NCI-H1105 treated with DMSO at 0.1 percent for 48 hours (cell line): ENCODE measurements at places on chromosomes 7 and 10.
A peak's percentile ranks its signal among the peaks of the same experiment; 100 is the strongest.

- DNase-seq: no peak
These were observed 73.2 kb downstream of the SPDYE5 start for GRCh38 chr7:75565132-75565837.

GRCh38 chr7:100590077-100590737, 4.1 kb downstream of the FBXO24 start:
- DNase-seq: no peak

- DNase-seq: no peak
These were observed 818 bp upstream of the SUPV3L1 start for GRCh38 chr10:69179089-69179742.

DNA sequence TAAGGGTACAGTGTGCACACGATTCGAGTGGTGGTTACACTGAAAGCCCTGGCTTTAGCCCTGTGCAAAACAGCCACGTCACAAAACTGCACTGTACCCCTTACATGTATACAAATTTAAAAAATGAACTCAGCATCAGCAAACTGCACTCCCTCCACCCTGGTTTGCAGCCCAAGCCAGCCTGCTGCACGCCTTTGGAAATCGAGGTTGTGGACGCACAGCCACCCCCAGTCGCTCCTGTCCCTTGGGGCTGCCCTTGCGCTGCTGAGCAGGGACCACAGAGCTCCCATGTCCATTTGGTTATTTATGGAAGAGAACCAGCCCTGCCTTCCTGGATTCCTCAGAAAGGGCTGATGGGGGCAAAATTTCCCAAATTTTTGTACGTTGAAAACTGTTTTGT, 98.8 kb downstream of the INPP5A start:
- no peak for DNase-seq

DNA sequence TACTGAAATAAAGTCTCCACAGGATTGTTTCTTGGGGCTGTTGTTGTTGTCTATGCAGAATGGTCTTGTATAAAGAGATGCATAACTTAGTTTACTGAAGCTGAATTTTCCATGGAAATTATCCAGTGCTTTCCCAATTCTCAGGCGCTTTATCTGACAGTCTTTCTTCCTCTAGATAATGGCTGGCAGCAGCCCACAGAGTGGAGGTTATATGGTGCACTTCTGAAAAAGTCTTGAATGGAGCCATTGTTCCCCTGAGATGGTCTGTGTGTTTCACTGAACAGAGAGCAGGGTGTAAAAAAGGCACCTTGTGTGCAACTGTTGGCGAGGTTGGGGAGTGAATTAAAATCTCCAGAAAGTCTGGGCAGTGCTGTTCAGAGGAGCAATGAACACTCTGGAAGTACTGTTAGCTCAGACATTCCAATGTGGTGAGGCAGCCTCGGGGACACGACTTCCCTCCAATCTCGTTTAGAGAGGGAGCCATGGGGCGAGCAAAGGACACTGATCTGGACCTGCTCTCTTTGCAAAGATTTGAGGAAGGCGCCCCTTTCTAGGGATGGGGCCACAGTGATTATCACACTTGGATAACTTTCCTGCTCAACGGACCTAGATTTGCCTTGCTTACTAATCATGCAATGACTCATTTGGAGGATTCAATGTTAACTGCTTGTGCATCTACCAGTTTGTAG, 2.0 kb upstream of the PLCE1 start:
- DNase-seq: no peak

DNA sequence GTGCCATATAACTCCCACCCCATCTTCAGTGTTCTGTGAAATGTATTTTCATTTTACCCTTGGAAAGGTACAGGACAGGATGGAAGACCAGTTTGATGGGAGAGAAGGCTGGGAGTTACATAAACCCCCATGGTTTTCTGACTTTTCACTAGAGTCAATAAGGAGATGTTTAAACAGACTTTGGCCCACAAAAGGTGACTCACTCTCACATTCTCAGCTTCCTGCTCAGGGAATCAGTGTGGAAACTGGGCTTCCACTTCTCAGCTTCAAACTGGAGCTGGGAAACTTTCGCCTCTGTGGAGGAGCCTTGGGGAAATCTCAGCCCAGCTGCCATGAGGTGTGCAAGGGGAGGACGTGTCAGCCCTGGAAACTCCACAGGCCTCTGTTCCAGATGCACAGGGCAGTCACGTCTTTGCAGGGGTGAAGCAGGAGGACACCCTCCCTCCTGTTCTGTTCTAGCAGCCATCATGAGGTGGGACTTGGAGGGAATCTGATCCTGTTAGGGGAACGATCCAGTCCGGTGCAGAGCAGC, 560.5 kb upstream of the GALNT17 start:
- DNase-seq: no peak

- no peak for DNase-seq
These were observed 46.6 kb upstream of the IGFBP3 start for GRCh38 chr7:45967591-45968157.

DNA sequence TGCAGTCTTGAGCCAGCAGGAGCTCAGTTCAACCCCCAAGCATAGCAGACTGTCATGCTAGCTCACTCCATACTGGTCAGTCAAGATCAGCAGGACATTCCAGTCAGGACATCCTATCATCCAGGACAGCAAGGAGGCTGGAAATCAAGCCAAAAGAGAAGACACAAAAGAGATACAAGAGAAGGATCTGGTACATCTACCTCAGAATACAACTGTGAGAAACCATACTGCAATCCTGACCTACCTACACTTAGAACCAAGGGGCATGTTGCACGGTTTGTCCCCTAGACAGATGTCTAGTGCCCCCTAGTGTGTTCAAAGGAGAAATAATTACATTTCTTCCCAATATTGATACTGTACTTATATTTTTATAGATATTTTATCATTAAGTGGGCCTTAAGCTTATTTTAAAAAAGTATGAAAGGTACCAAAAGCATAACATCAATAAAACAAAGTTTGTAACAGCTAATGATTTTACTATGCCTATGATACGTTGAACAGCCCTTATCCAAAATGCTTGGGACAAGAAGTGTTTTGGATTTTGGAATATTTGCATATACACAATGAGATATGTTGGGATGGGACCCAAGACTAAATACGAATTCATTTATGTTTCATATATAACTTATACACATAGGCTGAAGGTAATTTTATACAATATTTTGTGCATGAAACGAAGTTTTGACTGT, 26.7 kb downstream of the ERCC6 start:
- DNase-seq: peak; percentile 35

- no peak for DNase-seq
These were observed 96.8 kb downstream of the TMEM26 start for GRCh38 chr10:61356354-61356753.

DNA sequence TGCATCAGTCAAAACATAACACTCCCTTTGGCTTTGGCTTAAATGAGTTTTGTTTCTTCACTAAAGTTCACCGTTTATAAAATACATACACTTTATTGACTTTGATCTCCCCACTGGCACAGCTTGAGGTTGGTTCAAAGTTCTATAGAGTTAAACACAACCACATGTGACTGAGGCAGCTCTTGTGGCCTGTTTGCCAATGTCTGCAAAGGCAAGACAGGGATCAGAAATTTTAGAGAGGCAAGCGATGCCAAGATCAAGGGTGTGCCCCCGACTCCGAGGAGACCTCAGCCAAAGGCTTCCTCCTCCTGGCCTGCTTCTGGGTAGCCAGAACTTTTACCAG, 129.8 kb upstream of the JCAD start:
- no peak for DNase-seq

GRCh38 chr7:111919164-111919563, 287.0 kb downstream of the DOCK4 start:
- no peak for DNase-seq

DNA sequence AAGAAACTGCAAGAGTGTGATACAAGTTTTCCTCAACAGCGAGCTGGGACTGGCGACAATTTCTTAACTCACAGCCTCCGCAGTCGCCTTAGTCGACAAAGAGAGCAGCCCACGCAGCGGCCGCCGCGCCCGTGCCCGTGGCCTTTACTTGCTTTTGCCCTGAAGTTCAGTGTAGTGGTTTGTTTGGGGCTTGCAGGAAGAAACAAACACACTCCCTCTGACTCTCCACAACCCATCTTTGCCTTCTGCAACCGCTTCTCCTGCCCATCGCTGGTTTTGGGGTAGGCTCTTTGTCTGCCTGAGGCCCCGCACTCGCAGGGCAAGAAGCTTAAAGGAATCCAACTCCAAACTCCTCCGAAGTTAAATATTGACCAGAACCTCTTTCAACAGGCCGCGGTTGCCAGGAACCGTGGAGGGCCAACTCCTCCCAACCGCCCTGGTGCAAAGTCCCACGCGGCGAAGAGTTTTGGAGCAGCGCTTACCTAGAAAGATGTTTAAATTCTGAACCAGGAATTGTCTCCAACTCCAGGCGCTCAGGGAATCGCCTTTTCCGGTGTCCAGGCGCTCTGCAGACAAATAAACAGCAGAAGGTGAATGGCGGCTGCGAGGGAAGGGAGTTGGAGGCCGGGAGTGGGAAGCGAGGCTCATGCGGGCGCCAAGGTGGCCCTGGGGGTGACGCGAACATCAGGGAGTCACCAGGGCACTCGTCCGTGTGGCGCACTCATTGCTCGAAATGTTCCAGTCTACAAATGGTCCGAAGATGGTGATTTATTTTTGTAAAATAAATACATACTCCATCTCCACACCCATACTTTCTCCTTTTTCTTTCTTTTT, 8.3 kb downstream of the HOXA4 start:
- no peak for DNase-seq

DNA sequence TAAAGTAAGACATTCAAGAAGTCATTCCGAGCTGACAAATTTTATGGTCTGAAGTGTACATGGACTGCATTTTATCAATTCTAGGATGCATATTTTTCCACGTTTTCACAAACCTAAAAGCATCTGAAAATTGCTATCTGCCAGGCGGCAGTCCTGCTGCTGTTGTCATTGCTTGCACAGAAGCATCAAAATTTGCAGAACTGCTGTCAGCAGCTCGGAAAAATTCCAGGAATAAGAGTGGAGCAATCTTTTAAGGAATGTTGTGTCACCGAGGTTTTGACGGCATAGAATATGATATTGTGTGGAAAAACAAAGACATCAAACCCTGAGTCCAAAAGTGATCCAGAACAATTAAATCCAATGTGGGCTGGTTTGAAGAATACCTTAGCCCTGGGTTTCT, 61.4 kb downstream of the CHCHD3 start:
- DNase-seq: no peak

- DNase-seq: no peak
These were observed 7.7 kb downstream of the SH2D4B start for GRCh38 chr10:80545258-80545881.

- DNase-seq: no peak
These were observed 18.0 kb upstream of the VCL start for GRCh38 chr10:73979809-73980433.

- DNase-seq: no peak
These were observed 87.5 kb upstream of the ANLN start for GRCh38 chr7:36301914-36302771.

- no peak for DNase-seq
These were observed 107.3 kb downstream of the ZMIZ1 start for GRCh38 chr10:79176052-79176501.

- DNase-seq: peak; percentile 52
These were observed 55.5 kb upstream of the LHFPL3 start for GRCh38 chr7:104272767-104273384.

GRCh38 chr10:17238445-17239291, 10.6 kb downstream of the VIM start:
- DNase-seq: no peak

GRCh38 chr7:155490697-155491628, 33.0 kb downstream of the EN2 start:
- DNase-seq: no peak

DNA sequence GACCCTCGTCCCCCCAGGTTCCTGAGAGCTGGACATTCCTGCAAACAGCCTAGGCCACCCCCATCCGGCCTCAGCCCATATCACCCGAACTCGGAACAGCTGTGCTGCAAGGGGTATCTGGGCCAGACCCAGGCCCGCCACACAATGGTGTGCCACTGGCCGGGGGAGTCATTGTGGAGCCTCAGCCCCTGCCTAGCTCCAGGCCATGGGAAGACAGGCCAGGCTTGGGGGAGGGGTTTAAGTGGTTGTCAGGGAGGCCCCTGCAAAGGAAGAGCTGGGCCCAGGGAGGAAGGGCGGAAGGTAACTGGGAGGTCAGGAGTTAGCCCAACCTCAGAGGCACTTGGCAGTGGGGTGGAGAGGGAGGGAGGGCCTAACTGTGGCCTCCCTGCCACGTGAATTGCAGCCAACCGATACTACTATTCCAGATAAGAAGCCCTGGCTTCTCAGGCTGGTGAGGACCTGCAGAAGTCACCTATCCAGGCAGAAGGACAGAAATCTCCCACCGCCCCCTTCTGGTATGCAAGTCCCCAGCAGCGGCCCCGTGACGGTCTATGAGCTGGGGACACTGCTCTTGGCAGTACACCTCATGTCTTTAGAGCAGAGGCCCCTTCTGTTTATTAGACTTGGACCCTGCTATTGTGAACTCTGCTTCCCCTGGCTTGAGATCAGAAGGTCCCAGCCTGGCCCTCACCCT, 26.8 kb downstream of the VSIR start:
- DNase-seq: no peak

DNA sequence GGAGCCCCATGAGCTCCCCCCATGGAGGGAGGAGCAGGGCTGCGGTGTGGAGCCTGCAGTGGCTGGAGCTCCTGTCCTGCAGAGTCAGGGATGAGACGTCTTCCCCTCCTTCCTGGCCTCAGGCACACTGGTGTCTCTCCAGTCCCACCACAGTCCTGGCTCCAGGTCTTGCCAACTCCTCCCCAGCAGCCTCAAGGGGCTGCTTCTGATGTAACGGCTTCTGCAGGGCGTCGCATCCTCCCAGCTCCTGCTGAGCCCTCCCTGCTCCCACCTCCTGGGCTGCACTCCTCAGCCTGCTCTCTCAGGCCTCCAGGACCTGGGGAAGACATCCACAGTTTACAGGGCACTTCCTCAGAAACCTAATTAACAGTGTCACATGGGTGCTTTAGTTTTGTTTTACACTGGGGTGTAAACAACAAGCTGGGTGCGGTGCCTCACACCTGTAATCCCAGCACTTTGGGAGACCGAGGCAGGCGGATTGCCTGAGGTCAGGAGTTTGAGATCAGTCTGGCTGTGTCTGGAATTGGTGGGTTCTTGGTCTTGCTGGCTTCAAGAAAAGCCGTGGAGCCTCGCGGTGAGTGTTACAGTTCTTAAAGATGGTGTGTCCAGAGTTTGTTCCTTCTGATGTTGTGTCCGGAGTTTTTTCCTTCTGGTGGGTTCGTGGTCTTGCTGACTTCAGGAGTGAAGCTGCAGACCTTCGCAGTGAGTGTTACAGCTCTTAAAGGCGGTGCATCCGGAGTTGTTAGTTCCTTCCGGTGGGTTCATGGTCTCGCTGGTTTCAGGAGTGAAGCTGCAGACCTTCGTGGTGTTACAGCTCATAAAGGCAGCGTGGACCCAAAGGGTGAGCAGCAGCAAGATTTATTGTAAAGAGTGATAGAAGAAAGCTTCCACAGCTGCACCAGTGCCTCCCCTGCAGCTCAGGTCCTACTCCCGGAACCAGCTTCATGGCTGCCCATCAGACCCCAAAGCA, 95.0 kb downstream of the PAXIP1 start:
- no peak for DNase-seq

DNA sequence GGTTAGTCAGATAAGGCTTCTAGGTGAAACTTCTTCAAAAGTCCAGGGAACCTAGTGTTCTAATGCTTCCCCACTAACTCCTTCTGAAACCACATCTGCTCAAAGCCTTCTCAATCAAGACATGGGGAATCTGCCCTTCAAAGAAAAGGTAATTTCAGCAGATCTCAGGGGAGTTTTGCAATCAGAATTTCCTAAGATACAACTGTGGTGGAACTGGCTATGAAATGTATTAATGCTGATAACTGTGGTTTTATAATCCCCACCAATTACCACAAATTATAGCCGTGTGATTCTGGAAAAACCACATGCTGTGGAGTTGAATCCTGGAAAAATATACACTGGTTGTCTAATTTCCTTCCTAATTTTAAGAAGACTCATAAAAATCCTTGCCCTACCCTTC, 233.8 kb downstream of the SORCS1 start:
- DNase-seq: no peak
